GM12892 (cell line): ENCODE measurements at places on chromosomes 16 and 17.
A peak's percentile ranks its signal among the peaks of the same experiment; 100 is the strongest.

DNA sequence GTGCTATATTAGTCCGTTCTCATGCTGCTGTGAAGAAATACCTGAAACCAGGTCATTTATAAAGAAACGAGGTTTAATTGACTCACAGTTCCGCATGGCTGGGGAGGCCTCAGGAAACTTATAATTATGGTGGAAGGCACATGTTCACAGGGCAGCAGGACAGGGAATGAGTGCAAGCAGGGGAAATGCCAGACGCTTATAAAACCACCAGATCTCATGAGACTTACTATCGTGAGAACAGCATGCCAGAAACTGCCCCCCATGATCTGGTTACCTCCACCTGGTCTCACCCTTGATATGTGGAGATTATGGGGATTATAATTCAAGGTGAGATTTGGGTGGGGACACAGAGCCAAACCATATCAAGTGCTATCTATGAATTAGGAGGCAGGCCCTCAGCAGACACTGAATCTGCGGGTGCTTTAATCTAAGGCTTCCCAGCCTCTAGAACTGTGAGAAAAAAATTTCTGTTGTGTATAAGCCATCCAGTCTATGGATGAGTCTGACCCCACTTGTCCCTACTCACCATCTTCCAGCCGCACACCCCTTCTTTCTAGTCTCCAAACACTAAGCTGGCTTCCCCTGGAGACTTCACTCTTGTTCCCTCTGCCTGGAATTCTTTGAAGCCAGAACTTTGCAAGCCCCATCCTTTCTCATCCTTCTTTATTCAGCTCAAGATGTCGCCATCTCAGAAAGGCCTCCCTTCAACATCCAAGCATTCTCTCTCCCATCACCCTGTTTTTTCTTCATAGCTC is 772 bp upstream of the NUP93 start:
- no peak for DNase-seq

DNA sequence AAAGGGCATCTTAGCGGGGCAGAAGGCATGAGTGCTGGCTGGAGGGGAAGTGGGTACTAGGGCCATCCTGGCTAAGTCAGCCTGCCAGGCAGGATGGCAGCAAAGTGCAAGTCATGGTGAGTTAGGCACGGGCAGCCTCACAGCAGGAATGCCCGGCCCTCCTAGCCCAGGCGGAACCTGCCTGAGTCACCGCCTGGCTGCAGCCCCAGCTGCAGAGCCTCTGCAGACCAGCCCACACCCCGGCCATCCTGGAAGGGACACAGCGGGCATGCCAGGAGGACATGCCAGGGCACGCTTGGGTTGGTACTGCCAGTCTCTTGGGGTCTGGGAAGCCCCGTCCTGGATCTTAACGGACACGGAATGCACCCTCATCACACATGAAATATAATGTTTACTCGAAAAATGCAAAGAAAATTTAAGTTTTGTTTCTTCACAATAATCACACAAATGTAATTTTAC is 5.0 kb upstream of the ALDH3A1 start:
- no peak for DNase-seq

- no peak for DNase-seq
Observed at GRCh38 chr17:6099492-6099891, 29.3 kb downstream of the WSCD1 start.

GRCh38 chr16:3718019-3718391 is 681 bp upstream of the TRAP1 start:
- DNase-seq, result no peak

- no peak for DNase-seq
Observed at GRCh38 chr17:10661437-10661836, 4.3 kb upstream of the MYH3 start.

- no peak for DNase-seq
Observed at GRCh38 chr16:83700918-83701317, 106.9 kb upstream of the HSBP1 start.

DNA sequence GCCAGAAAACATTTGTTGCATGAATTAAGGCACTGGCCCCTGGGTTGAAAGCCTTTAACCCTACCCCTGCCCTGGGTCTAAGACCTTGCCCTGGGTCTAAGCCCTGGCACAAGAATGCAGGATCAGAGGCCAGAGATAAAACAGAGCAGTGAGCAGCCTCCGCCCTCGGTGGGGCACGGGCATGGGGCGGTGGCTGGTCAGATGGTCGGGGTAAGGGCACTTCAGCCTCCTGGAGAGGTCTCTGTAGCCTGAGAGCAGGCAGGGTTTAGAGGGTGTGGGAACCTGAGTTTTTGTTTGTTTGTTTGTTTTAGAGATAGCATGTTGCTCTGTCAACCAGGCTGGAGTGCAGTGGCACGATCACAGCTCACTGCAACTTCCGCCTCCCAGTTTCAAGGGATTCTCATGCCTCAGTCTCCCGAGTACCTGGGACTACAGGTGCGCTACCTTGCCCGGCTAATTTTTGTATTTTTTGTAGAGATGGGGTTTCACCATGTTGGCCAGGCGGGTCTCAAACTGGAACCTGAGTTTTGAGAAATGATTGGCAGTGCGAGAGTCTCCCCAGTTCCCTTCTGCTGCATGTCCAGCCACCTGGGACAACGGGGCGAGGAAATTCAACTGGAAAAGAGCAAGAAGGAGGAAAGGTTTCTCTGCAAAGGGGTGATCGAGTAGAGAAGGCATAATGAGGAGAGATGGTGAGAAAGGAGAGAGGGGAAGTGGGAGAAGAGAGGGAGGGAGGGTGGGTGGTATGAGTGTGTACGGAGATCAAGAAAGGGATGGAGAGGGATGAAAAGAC is 27.7 kb downstream of the TNS4 start:
- DNase-seq, result no peak

GRCh38 chr16:88992351-88993165 is 15.6 kb upstream of the CBFA2T3 start:
- no peak for DNase-seq

GRCh38 chr17:10624969-10625368 is 32.1 kb downstream of the MYH3 start:
- no peak for DNase-seq

GRCh38 chr16:85986931-85987749 is 88.2 kb downstream of the IRF8 start:
- peak; percentile 71 for DNase-seq

DNA sequence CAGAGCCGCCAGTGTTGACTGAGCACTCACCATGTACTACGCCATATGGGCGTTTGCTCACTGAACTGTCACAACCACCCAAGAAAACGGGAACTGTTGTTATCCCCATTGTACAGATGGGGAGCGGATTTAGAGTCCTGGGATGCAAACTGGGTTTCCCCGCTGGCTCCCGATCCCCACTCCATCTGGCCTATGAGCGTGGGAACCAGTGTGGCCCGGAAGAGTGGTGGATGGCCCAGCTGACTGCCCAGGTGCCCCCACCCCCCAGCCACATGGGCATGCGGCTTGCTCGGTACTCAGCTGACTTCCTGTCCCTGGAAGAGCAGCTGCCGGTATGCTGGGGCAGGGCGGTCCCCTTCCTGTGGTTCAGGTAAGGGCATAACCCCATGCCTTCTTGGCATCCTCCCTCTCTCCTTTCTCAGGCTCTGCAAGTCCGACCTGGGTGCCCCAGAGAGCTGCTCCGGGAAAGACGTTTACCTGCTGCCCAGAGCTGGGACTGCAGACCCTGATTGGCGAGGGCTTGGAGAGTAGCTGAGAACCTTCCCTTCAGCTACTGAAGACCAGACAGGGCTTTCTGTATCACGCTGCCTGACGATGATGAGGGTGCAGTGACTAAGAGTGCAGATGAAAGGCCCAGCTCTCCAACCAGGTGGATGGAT is 16.2 kb downstream of the SOCS3 start:
- DNase-seq, result peak; percentile 60

DNA sequence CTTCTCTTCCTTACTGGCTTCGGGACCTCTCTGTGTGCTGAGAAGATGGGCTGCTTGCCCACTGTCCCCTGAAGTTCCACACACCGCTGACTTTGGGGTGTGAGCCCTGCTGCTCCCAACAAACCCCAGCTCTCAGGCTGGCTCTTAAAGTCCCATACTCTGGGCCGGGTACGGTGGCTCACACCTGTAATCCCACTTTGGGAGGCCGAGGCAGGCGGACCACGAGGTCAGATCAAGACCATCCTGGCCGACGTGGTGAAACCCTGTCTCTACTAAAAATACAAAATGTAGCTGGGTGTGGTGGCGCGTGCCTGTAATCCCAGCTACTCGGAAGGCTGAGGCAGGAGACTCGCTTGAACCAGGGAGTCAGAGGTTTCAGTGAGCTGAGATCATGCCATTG is 17.2 kb downstream of the CD7 start:
- no peak for DNase-seq

GRCh38 chr17:57665128-57665527 is 80.0 kb downstream of the CCDC182 start:
- no peak for DNase-seq

DNA sequence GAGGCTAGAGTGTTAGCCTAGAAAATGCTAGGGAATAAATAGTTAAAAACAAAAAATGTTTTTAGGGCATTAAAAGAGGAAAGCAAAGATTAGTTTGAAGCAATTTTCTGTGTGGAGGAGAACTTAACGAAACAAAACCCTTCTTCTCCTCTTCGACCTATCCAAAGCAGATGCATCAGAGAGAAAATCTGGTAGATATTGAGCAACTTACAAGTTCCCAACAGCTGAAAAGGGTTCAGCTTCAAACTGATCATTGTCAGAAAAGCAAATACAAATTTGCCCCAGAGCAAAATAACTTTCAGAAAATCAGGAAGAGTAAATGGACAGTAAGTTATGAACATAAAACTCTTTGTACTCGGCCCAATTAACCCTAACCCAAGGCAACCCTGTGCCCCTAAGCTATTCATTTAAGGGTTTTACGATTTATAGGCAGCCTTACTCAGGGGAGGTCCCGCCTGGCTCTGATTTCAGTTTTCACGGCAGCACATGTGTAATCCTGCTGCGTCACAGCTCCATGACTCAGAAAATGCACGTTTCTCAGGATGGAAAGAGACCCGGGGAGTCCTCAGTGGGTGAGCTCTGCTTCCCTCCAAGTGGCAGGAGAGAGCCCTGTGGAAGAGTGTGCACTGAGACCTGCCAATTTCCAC is 405.7 kb upstream of the SALL1 start:
- no peak for DNase-seq

DNA sequence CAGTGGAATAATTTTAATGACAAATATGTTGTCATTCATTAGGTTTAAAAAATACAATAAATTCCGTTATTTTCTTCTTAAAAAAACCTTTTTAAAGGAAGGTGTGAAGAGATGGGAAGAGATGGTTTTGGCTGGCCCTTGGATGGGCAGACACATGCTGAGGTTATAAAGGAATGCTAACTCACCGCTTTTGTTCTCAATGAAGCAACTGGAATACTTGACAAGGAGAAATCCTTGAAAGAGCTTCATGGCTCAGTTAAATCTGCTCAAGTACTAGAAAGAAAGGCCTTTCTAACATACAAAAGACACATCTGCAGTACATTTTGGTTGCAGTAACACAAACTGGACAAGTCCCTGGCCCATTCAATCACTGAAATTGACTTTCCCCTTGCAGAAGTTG is 158.3 kb upstream of the KCNJ16 start:
- no peak for DNase-seq

DNA sequence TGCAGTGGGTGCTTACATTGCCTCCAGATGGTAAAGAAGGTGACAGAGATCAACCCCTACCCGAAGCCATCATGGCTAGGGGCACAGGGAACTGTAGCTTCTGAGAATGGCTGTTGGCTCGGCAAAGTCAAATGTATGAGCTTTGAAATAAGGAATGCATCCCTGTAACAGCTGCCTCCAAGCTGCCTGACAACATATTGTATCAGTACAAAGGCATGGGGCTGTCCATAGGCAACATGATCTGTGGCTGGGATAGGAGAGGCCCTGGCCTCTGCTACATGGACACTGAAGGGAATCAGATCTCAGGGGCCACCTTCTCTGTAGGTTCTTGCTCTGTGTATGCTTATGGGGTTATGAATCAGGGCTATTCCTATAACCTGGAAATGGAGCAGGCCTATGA is 119.2 kb upstream of the NETO2 start:
- DNase-seq, result no peak

DNA sequence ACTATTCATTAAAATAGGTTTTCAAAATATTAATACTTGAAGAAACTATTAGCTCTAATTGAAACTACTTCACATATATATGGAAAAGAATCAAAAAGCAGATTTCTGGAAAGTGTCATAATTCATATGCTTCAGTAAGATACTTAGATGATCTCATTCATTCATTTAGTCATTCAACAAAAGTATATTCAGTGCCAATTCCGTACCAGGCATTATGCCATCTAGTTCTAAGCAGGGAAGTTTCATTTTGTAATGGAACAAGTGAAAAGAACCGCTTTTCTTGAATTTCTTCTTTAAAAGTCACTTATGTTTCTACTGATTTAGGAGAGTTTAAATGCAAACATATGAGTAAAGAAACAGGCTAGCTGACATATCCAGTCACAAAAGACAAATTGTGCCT is 118.3 kb upstream of the FAM20A start:
- no peak for DNase-seq

DNA sequence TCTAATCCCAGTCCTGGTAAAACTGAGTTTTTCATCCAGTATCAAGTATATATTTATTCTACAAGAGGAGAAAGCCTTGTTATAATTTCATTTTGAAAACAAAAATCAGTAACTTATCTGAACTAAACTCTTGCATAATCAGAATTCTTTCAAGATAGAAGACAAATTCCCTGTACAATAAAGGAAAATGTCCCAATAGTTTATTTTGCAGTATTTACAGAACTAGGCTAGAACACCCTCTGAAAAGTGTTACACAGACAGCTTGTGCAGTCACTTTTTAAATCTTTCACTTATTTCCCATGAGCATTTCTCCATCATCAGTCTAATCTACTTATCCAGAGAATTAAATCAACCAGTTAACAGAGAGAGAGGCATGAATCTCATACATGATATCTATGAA is 48.5 kb downstream of the SPOP start:
- no peak for DNase-seq

DNA sequence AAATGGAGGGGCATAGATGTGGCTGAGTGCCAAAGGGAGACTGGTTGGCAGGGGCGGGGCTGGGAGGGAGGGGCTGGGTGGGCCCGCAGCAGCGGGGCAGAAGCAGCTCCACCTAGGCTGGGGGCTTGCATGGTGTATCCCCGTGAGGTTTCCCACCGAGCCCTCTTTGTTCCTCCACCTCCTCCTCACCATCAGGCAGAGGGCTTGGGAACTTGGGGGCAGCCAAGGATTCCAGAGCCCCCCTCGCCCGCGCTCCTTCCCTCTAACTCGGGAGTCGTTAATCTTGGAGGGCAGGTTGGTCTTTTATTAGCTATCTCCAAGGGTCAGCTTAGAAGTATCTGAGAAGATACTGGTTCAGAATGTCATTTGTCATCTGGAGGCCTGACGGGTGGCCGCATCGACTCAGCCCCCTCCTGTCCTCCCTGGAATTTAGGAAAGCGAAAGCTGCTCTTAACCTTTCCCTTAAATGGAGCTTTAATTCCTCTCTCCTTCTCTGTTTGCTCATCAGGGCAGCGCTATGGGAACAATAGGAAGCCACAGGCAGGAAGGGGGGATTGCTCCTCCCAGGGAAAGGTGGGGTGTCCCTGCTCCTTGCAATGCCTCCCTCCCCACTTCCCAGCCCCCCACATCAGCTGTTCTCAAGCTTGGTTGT is 274.3 kb upstream of the XYLT1 start:
- no peak for DNase-seq

DNA sequence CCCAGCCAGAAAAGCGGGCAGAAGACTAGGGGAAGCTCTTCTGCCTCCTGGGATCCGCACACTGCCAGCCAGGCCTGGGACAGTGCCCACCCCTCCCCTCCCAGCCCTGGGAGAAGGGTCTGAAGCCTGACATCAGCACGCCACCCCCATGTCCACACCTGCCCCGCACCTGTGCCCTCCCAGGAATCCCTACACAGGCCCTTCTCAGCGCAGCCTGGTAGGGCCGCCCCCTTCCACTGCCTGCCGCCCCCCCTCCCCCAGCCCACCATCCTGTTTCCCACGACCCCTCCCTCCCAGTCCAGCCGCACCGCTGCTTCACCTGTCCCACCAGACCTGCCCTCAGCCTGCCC is 10.6 kb downstream of the ENPP7 start:
- no peak for DNase-seq
